Upper lobe of left lung (tissue), 6 donors: ENCODE measurements at places on chromosomes 13 and 19.
A peak's percentile ranks its signal among the peaks of the same experiment; 100 is the strongest.

DNA sequence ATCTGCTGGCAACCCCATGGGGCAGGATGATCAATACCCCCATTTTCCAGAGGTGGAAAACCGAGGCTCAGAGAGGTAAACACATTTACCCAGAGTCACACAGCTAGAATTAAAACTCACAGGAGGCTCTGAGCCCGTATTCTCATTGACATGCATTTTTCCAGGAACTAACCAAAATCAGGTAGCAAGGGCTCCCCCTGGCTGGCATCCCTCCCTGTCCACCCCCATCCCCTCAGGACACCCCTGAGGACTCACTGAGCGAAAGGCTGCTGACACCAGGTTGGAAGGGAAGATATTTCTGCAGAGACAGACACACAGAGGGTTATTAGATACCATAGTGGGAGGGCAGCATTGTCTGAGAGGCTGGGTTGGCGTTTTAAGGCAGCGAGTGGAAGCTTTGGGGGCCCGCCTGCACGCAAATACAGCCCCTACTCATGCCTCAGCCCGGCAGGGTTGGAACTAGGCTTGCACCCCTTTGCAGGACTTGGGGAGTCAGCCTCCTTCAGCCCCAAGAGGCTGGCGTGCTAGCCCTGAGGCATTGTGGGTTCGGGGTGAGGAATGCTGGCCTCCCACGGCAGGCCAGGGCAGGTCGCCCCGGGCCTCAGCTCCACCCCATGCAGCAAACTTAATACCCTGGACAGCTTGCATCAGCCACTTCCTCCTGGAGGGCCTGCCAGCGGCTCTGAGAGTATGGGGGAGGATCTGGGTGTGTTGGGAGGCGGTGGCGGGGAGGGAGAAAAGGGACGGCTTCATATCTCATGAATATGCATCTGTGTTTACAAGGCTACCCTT, 3.9 kb downstream of the SLC1A5 start:
- DNase-seq, result peak; percentile 83

GRCh38 chr19:40150170-40150569, 41.1 kb upstream of the MAP3K10 start:
- DNase-seq, result no peak

GRCh38 chr13:33352041-33352440, 66.5 kb upstream of the STARD13 start:
- no peak for DNase-seq

DNA sequence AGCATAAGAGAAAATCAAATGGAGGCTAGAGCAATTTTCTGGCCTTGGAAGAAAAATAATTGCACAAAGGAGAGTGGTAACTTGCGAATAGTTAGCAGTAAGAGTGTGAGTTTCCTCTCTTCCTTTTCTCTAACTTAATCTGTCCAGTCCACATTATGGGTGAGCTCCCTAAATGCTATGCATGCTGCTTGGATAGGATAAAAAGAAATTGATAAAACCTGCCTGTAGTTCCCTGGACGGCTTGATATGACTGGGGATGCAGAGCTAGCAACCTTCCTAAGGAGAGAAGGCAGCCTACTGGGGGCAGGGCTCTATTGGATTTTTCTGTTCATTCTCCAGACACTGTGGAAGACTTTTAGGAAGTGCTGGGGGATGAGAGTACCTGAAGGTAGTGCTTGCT, 311.3 kb downstream of the LMO7 start:
- no peak for DNase-seq

DNA sequence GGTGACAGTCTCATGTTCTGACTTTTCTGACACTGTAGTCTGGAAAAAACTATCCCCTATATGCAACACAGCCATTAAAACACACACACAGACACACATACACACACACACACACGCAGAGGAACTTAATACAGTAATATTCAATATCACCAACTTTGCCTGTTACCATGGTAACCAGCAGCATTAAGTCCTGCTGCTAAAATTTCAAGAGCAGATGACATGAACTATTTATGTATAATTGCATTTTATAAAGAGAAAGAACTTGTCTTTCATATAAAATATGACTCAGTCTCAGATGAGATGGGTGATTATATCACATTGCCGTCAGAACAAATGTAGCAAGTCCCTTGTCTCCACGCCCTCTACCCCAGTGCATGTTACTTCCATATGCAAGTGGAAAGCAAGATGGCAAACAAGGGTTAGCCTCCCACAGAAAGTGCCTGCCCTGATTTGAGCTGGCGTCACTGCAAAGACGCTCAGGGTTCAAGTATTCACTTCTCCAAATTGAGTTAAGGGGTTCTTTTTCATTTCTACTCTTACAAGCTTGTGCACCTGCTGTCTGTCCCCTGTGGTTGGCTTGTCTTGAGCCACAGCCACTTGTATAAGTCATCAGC, 576.8 kb downstream of the UQCRFS1 start:
- no peak for DNase-seq

- no peak for DNase-seq
Observed at GRCh38 chr13:40235160-40235796, 431.2 kb downstream of the FOXO1 start.

- DNase-seq, result no peak
Observed at GRCh38 chr19:14669940-14670339, 4.7 kb downstream of the ADGRE3 start.

- DNase-seq, result no peak
Observed at GRCh38 chr13:51731759-51732158, 72.2 kb downstream of the DHRS12 start.

DNA sequence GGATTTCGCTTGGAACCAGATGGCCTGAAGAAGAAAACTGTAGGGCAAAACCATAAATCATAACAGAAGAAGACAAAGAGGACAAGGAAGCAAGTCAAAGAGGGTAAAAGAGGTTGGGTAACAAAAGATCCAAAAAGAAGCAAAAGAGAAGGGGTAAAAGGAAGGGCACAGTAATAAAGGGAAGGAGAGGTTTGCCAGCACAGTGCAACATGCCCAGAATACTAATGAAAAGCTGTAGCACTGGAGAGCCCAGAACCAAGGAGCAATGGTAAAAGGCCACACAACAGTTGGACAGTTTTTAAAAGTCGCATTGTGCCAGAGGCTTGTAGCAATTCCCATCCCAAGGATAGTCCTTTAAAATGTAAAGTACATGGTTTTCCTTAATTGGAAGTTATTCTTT, 506.6 kb downstream of the PCDH9 start:
- no peak for DNase-seq

- no peak for DNase-seq
Observed at GRCh38 chr19:38155453-38155852, 68.6 kb downstream of the DPF1 start.

- DNase-seq, result no peak
Observed at GRCh38 chr19:5103061-5103701, 134.3 kb downstream of the KDM4B start.

DNA sequence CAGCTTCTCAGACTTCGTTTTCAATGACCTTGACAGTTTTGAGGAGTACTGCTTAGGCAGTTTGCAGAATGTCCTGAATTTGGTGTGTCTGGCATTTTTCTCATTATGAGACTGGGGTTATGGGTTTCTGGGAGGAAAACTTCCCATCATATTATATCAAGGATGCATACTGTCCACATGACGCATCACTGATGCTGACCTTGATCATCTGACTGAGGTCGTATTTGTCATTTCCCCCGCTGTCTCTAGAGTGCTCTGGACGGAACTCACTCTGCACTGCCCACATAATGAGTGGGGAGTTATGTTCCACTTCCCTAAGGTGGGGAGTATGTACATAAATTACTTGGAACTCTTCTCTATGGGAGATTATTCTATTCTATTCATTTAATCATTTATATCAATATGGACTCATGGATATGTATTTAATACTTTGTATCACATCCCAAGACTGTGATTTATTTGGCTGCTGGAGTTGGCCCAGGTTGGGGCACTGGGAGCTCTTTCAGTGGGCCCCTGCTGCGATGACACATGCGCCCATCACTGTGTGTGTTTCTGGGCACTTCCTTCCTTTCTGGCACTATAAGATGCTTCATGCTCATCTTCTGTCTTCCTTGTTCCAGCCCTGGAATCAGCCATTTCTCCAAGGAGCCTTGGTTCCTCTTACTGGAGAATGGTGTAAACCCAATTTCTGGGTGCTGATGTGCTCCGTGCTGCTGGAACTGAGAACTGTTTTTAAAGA, 138.6 kb downstream of the MIPEP start:
- no peak for DNase-seq

DNA sequence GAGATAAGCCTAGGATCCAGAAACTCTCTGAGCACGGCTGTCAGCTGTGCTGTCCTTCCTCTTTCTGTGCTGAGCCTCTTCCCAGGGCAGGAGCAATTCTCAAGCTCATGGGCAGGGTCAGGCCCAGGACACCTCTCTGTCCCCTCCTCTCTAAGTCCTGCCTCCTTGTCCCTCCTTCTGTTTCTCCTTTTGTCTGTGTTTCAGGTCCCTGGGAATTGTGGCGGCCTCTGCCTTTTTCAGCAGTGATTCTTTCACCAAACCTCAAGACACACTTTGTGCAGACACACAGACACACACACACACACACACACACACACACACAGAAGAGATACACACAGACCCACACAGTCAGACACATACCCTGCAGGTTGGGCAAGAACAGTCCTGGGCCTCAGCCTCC, at the start of gene PSG1:
TSS of gene PSG1 (minus strand) at position 101 of the 400 bp plus-strand sequence. CDS start 132 bp downstream, outside the sequence.
- no peak for DNase-seq

GRCh38 chr19:33662391-33663092, 40.8 kb downstream of the CHST8 start:
- DNase-seq, result no peak

- DNase-seq, result peak; percentile 95
Observed at GRCh38 chr19:52369559-52370340, at the start of gene ZNF880. Gene ZNF880 (plus strand): TSS chr19:52369923. CDS start chr19:52369966, 43 bp downstream.

DNA sequence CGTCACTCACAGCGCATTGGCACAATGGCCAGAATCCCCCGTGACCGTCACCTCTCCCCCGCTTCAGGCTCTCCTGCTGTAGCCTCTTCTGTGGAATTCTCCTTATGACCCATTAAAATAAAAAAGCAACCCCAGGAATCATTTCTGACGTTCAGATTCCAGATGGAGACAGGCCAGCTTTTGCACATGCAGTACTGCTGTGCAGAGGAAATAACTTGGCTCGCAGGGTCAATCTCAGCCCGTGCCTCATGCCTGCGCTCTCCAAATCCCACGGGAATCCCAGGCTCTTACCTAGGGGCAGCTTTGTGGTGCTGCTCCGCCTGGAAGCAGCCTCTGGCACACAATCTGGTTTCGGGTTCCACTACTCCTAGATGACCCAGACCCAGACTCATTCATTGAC, 32.7 kb upstream of the SOX1 start:
- no peak for DNase-seq

DNA sequence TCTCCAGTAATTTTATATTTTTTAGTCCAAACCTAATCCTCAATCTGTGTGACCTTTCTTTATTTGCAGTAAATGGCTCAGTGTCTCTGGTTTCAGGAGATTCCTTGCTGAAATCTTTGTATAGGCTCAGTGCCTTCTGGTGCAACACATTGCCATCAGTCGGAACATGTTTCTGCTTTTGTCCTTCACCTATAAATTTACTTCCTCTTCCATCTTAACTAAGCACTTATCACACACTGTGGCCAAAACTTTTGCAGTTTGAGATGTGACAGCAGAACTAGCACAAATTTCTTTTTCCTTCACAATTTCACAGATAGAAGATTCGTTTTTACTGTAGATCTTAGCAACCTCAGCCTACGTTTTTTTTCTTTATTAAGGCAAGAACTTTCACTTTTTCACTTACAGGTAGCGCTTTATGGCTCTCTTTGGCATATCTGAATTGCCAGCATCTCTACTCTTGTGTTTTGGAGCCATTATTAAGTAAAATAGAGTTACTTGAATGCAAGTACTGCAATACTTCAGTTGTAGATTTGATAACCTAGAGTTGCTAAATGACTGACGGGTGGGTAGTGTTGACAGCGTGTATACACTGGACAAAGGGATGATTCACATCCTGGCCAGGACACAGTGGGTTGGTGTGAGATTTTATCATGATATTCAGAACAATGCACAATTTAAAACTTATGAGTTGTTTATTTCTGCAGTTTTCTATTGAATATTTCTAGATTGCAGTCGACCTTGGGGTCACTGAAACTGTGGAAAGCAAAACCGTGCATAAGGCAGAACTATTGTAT, 44.3 kb downstream of the NDFIP2 start:
- DNase-seq, result no peak
